ENCODE measurements at places on chromosomes 7 and 10.

DNA sequence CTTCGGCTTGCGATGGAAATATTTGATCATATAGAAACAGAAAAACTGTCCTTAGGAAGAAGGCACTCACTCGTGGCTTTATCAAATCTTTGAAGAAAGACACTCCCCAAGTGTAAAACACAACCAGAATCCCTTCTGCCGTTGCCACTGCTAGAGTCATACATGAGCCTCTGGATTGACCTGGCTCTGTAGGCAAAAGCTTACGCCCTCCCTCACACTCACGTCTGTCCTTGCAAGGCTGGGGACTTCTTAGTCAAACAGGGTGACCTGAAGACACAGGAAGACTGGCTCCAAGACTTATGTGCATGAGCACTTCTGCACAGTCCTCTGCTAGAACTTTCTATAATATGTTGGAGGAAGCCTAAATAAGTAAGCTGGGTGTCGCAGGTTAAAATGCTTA lies 135.4 kb upstream of the MDFIC start:
- DNase-seq = no peak

- no peak for DNase-seq
Measured at GRCh38 chr10:94292434-94293090, 70.2 kb downstream of the NOC3L start.

DNA sequence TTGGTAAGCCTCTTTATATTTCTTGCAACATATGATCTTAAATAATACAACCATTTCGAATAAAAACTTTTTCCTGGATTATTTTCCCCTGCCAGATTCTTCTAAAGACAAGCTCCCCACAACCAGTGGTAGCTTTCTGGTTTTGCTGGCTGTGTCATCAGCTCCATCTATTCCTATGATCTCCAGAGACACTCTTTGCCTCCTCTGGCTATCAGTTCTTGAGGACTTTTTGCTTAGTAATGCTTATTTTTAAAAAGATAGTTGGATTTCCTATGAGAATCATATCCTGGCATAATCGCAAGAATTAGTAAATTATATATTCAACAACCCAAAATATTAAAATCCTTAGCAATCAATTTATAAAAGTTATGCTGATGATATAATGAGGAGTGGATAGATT lies 103.8 kb upstream of the SLC26A5 start:
- no peak for DNase-seq

GRCh38 chr10:112375721-112376395 lies 1.9 kb downstream of the ACSL5 start:
- no peak for DNase-seq
